ENCODE measurements at places on chromosomes 3 and 15. TPM values are rescaled to one million over a fixed set of nuclear protein-coding genes. Genes with fewer than 3 reads are reported as not detected.

DNA sequence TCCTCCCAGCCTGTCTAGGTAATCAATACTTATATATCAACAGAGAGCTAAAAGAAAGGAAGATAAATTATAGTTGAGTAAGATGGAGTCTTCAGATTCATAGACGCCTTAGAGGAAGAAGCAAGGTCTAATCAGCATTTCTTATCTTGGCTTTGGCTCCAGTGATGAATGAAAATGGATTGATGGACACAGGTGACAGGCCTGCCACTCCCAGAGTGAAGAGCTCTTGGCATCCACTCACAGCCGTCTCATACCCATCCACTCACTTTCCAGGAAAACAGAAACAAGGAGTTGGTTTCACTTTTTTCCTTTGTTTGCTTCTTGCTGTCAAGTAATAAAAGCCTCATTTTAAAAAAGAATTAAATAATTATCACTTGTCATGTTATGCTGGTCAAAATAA, 168.2 kb downstream of the MFSD1 start:
- no peak for DNase-seq

GRCh38 chr3:66199089-66199473, 21.7 kb upstream of the SLC25A26 start:
- no peak for DNase-seq

DNA sequence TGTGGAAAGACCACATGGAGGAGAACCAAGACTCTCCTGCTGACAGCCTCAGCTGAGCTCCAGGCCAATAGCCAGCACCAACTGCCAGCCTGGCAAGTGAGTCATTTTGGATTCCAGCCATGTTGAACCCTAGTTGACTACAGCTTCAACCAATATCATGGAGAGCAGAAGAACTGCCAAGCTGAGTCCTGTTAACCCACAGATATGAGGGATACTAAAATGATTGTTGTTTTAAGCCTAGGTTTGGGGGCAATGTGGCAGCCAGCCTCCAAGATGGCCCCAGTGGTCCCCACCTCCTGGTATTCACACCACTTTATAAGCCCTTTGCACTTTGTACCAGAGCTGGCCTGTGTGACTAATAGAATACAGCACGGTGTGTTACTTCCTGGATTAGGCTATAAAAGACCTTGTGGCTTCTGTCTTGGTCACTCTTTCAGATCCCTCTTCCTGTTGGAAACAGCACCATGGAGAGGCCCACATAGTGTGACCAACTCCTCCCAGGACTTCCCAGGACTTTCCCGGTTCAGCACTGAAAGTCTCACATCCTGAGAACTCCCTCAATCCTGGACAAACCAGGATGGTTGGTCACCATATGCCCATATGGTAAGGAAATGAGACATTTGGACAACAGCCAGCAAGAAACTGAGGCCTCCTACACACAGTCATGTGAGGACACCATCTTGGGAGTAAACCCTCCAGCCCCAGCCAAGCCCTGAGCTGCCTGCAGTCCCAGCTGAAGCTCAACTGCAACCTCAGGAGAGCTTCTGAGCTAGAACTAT, 32.4 kb upstream of the CDV3 start:
- no peak for DNase-seq

- no peak for DNase-seq
Observed at GRCh38 chr3:157104928-157105652, 54.9 kb downstream of the CCNL1 start.

DNA sequence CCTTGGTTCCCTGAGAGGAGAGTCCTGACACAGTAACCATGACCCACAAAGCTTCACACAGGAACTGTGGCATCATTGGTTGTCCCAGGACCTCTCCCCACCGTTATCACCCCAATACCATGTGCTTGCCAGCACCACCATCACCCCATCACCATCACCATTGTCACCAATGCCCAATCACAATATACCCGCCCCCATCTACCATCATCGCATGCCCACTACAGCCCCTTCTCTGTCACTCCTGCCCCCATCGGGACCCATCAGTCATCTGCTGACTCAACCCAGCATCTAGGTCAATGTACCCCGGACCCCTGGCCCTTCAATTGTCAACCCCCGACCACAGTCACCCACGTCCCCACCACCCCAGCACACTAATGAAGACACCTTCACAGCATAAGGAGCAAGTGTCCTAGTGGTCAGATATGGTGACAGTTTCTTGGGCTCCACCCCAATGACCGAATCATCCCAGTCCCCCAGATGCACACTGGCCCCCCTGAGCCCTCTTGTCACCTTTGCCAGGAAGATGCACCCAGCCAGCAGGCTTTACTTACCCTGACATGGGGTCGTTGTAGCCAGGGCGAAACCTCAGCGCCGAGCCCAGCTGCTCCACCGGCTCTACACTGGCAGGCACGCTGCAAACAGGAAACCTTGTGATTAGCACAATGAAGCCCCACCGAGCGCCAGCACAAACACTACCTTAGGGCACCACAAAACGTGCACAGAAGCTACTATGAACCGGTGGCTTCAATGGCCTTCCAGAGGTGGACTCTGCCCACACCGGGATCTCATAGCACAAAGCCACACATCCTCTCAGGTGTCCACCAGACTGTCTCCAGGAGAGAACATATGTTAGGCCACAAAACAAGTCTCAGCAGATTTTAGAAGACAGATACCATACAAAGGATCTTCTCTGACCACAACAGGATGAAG, 25.1 kb downstream of the SHISA5 start:
- DNase-seq: no peak

DNA sequence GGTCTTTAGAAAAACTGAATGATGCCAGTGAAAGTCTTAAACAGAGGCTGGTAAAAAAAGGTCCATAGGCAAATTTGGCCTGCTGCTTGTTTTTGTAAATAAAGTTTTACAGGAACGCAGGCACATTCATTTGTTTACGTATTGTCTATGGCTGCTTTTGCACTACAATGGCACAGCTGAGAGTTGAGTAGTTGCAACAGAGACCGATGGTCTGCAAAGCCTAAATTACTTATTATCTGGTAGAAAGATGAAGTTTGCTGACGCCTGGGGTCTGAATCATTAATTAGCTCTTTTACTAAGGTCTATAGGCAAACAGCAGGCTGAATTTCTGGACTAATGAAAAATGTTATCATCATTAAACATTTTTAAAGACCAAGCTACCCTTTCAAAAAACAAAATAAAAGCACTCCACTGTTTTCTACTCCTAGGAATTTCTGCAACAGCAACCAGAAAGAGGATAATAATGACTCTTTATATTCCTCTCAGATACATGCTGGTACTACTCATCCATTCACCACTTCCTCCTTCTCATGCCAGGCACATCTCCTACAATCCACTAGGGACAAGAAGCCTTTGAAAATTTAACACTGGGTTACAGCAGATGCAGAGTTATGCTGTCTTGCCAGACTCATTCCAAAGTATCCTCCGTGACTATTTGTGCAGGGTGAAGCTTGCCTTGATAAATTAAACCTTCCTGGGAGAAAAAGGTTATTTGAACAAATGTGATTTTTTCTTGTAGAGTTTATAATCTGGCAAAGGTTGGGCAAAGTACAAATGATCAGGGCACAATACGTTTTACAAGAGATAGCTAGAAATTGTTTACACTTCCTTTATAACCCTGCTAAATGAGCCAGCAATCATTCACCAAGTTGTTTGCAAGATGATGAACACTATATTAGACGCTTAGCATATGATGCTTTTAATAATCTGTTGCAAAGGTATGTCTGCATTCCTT, 6.0 kb downstream of the GATM start:
- peak; percentile 93 for DNase-seq

- no peak for DNase-seq
Observed at GRCh38 chr3:46942481-46943236, 33.9 kb downstream of the CCDC12 start.

- DNase-seq: peak; percentile 84
Observed at GRCh38 chr15:81256916-81257315, 60.2 kb downstream of the IL16 start.

DNA sequence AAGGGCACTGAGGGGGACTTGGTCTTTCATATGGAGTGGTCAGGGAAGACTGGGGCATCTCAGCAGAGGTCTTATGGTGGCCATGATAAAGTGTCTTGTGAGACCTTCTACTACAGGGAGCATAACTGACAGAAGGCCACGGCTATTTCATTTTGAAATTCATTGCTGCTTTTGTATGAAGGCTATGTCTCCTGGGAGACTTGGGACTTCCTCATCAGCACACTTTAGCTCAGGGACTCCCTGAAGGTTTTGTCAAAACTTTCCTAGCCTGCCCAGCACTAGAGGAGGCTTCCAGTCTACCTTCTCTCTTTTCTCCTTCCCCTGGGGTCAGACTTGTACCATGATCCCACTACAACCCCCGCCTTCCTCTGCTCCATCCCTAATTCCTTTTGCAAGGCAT, 77.2 kb upstream of the RASGRF1 start:
- DNase-seq: no peak

DNA sequence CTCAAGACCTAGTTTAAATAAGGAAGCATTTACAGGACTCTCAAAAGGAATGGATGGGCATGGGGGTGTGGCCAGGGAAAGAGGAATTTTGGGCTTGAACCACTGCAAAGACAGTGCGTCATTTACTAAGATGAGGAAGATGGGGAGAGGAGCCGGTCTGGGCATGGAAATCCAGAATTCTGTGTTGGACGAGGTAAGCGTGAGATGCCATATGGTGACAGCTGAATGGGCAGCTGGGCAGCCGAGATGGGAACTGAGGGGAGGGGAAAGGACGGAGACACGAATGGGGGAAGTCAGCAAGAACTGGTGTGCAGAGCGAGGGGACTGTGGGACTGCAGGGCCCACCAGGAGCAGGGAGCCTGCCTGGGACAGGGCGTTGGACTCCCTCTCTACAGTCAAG, 24.2 kb downstream of the TMEM44 start:
- DNase-seq: no peak

DNA sequence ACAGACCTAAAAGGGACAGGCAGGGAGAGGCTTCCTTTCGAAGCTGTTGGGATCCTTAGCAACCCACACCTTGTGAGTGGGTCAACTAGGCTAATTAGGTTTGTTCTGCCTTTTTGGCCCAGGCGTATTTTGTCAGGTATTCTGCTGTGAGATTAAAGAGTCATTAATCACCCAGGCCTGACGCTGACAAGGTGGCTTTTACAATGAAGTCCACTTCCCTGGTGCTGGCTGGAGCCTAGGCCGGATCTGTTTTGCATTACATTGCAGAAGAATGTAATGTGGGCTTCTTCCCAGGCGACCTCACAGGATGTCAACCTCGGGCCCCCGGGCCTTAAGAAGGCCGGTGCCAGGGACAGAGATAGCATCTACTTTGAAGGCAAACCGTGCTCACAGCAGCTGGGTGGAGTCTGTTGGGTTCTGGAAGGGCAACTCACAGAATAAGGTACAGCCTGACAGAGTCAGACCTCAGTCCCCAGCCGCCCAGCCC, 76.9 kb downstream of the HES1 start:
- DNase-seq: no peak

FAM174B gene
- total RNA-seq: 97.9 TPM

NMD3 gene
- 52.2 TPM for total RNA-seq

COL6A5 gene
- total RNA-seq: not detected

INSYN1 gene
- total RNA-seq: 2.4 TPM

OR4F6 gene
- total RNA-seq: not detected

CHRD gene
- total RNA-seq: 2.8 TPM

NEK11 gene
- 1.8 TPM for total RNA-seq

FES gene
- 0.16 TPM for total RNA-seq

All from SK-MEL-5 (cell line).